ENCODE measurements at places on chromosomes 4 and X.
A peak's percentile ranks its signal among the peaks of the same experiment; 100 is the strongest.

DNA sequence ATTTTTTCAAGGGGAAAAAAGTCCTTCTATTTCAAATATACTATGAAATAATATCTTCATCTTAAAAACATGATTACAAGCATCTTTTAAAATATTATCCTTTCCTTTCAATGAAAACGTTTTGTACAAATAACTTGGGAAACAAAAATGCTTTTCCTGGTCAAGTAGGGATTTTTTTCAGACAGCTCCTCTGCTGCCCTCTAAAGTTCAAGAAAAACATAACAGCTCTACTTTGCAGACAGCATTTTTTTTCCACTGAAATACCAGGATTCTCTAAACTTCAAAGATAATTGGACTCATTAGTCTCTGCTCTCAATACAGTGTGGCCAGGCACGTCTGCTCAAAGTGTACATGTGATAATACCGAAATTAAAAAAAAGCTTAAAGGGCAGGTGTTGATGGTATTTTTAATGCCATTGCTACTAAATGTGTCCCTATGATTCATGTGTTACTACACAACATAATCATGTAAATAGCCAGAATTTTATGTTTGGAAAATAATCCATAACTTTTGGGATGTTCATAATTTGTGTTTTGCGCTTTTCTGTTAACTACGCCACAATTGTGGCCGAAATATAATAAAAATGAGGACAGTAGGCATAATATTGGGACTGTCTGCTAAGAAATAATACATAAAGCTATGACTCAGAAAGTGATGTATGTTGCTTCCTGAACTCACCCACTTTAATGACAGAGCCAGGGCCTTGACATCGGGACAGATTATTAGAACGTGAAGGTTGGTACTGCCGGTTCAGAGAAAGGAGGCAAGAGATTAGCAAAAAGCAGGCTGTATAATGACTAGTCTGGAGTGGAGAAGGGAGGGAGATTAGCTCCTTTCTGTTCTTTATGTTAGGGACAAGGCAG lies 478.9 kb downstream of the KCNIP4 start:
- DNase-seq, result no peak

DNA sequence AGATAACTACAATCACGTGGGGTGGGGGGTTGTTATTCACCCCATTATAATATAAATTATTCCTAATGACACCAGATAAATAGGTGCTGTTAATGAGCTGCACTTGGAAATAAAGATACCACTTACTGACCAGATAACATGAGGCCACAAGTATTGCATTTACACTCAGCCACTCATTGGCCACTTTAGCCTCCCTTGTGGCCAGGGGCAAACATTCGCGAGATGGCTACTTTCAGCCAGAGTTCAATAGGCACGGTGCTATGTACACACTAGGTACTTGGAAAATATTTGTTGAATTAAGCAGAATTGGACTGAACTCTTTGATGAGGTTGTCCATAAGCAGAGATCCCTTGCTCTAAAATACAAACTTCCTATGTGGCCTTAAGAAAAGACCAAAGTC lies 713.7 kb upstream of the TENM3 start:
- DNase-seq, result no peak

DNA sequence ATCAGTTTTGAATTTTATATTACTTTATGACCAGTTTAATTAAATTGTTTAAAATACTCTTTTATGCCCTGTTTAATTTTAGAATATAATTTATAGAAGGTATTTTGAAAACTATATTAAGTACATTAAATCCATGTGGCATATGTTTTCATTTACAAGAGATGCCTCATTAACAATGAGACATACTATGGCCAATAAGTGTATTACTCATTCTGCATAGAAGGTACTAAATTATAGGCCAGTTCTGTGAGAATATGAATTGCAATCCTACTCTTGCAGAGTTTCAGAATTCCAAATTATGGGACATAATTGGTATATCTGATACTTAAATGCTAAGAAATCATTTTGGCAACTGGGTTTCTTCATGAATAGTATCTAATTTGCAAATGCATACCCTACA lies 951.1 kb downstream of the FAT4 start:
- no peak for DNase-seq

DNA sequence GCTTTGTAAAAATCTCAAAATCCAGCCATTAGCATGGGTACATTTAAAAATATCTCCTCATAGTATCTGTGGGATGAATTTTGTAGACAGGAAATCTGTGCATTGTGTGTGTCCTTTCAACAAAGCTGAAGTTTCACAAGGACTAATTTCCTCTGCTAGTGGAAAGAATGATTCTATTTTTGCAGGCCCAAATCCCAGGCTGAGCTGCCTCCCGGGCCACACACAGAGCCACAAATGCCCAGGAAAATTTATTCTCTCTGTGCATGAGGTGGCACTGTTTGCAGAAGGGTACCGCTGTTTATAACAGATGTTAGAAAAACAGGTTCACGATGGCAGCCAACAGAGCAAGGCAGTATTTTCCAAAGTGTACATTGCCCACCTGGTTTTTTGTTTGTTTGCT lies 11.0 kb upstream of the VCX3B start:
- DNase-seq, result no peak

GRCh38 chr4:4625488-4625887 lies 83.6 kb upstream of the STX18 start:
- DNase-seq, result no peak

GRCh38 chrX:125444659-125445058 lies 125.0 kb downstream of the TEX13C start:
- no peak for DNase-seq

- no peak for DNase-seq
These were observed 153.8 kb upstream of the AGA start for GRCh38 chr4:177596035-177596434.

- no peak for DNase-seq
These were observed 31.5 kb downstream of the F8 start for GRCh38 chrX:154991039-154991438.

DNA sequence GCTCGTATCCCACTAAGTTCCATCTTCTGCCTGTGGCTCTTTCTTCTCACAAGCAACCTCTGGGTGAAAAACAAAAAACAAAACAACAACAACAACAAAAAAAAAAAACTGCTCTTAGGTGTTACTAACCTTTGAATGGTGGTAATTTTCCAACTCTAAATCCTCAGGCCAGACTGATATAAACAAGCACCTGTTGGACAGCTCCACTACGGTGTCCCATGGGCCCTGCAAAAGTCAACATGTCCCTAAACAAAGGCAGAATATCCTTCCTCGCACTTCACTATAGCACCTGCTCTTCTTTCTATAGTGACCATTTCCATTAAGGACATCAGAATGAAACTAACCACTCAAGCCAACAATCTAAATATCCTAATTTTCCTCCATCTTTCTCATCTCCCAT lies 54.6 kb upstream of the PARM1 start:
- no peak for DNase-seq

GRCh38 chr4:85416094-85416493 lies 58.9 kb upstream of the ARHGAP24 start:
- no peak for DNase-seq

GRCh38 chr4:23922013-23922412 lies 32.2 kb upstream of the PPARGC1A start:
- DNase-seq, result no peak

GRCh38 chr4:108003982-108004515 lies 14.4 kb downstream of the HADH start:
- DNase-seq, result no peak

DNA sequence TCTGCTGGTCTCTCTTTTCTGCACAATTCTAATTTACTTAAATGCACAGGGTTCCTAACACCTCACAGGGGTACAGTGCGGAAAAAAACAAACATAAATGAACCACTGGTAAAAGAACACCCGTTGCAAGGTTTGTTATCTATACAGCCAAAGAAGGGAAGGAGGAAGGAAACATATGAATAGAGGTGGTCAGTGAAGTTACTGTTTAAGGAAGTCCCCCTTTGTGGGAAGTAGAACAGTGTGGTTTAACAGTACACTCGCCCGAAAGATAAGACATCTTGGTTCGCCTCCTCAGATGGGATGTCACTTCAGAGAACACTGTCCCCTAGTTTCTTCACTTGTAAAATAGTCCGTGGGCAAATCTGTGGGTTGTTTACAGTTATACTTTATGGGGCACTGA lies 57.5 kb downstream of the TEC start:
- peak; percentile 62 for DNase-seq

DNA sequence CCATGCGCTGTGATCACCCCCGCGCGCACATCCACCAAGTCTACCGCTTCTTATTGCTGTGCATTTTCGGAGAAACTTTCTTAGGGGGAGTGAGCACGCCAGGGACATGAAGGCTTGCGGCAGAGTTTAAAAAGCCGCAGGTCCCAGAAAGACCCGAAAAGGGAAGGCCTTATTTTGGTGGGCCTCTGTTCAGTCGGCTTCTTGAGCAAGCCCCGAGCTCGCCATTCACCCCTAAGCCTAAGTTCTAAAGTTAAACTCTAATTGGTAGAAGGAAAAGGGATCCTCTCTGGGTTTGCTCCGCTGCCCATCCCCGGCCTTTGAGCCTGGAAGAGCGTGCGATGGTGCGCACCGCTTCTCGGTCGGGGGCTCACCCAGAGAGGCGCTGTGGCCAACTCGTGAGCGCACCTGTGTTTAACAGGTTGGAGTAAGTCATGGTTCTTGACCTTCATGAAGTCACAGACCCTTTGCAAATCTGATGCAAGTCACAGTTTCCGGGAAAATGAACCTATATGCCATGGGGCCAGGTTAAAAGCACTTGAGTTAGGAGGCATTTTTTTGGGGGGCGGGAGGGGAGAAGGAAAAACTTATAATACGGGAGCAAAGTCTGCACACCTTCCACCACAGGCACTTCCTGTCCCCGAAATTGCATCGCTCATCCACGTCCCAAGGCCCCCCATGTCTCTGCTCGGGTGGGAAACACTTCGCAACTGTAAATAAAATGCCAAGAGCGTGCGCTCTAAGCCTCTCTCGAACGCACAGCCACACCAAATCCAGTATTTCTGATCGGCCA lies 1.9 kb downstream of the PHOX2B start:
- DNase-seq, result no peak

DNA sequence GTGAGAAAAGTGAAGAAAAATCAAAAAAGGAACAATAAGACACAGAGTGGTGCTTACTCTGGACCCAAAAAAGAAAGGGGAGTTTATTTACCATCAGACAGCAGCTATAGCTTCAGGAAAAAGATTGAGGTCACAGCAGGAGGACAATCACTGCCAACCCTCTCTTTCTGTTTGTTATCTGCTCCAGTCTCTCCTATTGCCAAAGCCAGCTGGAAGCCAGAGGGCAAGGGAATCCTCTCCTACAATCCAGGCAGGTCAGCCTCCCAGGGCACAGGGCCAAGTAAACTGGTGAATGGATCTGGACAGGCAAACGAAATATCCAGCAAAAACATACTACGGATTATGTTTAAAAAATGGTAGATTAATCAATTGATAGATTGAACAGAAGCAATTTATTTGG lies 306.9 kb upstream of the SLIT2 start:
- DNase-seq, result no peak

GRCh38 chrX:25084446-25084845 lies 68.7 kb upstream of the ARX start:
- no peak for DNase-seq

- no peak for DNase-seq
These were observed 141.1 kb downstream of the IDS start for GRCh38 chrX:149363965-149364364.

DNA sequence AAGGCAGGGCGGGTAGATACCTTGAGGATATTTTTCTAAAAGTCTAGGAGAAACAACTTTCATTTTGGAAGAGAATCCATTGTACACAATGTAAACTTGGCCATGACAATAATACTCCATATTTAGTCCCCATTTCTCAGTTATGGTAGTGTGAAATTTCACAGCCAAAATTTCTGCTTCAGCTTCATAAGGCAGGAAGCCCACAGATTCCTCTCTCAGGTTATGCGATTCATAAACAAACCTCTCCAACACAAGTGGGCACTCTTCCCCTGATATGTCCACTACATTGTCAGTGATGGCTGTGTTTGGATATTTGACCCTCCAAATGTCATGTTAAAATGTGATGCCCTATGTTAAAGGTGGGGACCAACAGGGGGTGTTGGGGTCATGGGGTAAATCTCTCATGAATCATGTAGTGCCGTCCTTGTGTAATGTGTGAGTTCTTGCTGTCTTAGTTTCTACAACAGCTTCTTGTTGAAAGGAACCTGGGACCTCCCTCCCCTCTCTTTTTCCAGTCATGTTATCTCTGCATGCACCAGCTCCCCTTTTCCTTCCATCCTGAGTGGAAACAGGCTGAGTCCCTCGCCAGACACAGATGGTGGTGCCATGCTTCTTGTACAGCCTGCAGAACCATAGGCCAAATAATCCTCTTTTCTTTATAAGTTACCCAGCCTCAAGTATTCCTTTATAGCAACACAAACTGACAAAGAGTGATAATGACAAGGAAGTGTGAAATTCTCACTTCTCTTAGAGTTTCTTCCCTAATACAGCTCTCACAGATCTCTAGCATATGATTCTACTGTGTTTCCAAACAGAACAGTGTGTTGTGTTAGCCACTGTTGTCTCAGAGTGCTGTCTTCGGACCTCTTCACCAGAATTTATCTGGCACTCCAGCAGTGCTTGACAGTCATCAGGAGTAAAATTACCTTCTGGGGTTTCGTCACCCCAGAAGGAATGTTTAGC lies 598.4 kb upstream of the GNPDA2 start:
- no peak for DNase-seq

- DNase-seq, result no peak
These were observed 232.5 kb upstream of the INTU start for GRCh38 chr4:127400276-127400675.

DNA sequence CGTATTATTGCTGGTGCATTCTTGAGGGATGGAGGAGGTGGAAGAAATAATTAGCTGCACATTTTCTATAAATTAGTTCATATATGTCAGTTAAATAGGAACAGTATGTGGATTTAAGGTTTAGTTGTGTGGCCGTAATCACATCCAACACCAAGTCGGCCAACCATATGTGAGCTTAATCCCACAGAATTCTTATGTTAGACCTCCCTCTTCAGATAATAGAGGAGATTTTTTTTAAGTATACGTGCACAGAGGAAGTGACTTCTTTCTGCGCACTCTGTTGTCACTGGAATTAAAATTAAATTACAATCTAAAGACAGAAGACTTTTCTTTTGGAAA lies 2.1 kb downstream of the SEPTIN11 start:
- no peak for DNase-seq

- no peak for DNase-seq
These were observed 170.3 kb upstream of the KIT start for GRCh38 chr4:54487491-54487890.

DNA sequence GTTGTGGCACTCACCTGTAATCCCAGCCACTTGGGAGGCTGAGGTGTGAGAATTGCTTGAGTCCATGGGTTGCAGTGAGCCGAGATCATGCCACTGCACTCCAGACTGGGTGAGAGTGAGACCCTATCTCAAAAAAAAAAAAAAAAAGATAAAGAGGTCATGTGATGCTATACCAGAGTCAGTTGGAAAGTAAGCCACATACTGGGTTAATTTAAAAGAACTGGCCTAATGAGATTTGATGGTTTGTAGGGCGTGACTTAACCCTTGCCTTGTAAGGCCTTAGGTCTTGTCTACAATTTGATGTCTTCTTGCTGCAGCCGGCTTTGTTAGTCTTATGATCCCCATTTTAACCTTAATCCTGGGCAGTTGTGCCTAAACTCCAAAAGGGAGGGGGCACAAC lies 5.2 kb downstream of the MGST2 start:
- no peak for DNase-seq

Data from GM12864 (cell line).